ENCODE measurements at places on chromosomes 4 and X. TPM values are rescaled to one million over a fixed set of nuclear protein-coding genes. Genes with fewer than 3 reads are reported as not detected.

Gene MAGEB10
- not detected for total RNA-seq

Gene CDKL2
- 0.84 TPM for total RNA-seq

Gene GRIA3
- total RNA-seq, result not detected

Gene RP2
- 6.6 TPM for total RNA-seq

Gene GPM6B
- total RNA-seq, result not detected

Gene MAGEB2
- total RNA-seq, result not detected

Gene PDE6B
- total RNA-seq, result 13.9 TPM

Gene CYLC1
- total RNA-seq, result not detected

Gene SPANXA1
- total RNA-seq, result not detected

All from activated naive CD8-positive, alpha-beta T cell treated with anti-CD3 and anti-CD28 coated beads for 36 hours (primary cell).